ENCODE measurements at places on chromosomes 3 and 15.

GRCh38 chr3:18211116-18211515, 214.0 kb downstream of the SATB1 start:
- no peak for DNase-seq

- DNase-seq: no peak
Measured at GRCh38 chr15:78244101-78244500, 9.7 kb upstream of the ACSBG1 start.

GRCh38 chr3:109563149-109563548, 225.8 kb upstream of the DPPA4 start:
- DNase-seq: peak; percentile 56

GRCh38 chr15:98127586-98127985, 167.1 kb downstream of the ARRDC4 start:
- no peak for DNase-seq

GRCh38 chr3:164233951-164234350, 844.3 kb downstream of the SI start:
- no peak for DNase-seq

DNA sequence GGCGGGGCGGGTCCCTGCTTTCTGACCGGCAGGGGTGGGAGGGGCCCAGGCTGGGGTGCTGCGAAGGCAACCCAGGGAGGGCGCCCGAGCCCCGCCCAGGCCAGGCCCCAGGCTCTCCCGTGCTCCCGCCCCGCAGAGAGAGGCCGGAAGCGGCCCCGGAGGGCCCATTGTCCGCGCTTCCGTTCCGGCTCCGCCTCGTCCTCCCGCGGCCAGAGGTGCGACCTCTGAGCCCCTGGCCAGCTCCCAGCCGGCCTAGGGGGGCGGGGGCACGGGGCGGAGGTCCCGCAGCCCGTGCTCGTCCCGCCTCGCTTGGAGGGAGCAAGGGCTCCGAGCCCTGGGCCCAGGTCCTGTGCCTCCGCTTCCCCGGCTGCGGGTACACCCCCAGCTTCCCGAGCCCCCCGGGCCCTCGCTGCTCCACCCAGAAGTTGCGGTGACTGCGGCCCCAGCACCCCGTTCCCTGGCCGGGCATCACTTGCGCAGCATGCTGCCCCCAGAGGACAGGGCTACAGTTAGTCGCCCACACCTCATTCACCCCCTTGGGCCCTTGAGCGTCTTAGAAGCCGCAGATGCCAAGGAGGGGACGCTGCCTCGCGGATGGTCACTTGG, 20.4 kb upstream of the PLXND1 start:
- DNase-seq: peak; percentile 25

DNA sequence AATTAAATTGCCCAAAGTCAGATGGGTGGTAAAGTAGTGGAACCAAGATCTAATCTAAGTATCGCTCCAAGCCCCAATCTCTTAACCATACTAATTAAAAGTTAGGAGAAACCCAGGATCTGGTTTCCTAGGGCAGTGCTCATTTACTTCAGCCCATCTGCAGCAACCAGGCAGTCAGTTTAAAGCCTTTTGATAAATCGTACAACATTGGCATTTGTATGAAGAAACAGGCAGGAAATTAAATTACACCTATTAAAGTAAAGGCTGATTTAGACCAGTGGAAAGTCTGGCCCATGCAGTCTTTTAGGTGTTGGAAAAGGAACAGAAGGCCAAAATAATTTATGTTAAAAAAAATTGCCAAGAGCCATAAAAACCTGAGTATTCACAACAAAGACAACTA, 594.4 kb upstream of the UBE2E2 start:
- DNase-seq: no peak

GRCh38 chr15:65411465-65412071, 11.2 kb downstream of the IGDCC4 start:
- DNase-seq: no peak

DNA sequence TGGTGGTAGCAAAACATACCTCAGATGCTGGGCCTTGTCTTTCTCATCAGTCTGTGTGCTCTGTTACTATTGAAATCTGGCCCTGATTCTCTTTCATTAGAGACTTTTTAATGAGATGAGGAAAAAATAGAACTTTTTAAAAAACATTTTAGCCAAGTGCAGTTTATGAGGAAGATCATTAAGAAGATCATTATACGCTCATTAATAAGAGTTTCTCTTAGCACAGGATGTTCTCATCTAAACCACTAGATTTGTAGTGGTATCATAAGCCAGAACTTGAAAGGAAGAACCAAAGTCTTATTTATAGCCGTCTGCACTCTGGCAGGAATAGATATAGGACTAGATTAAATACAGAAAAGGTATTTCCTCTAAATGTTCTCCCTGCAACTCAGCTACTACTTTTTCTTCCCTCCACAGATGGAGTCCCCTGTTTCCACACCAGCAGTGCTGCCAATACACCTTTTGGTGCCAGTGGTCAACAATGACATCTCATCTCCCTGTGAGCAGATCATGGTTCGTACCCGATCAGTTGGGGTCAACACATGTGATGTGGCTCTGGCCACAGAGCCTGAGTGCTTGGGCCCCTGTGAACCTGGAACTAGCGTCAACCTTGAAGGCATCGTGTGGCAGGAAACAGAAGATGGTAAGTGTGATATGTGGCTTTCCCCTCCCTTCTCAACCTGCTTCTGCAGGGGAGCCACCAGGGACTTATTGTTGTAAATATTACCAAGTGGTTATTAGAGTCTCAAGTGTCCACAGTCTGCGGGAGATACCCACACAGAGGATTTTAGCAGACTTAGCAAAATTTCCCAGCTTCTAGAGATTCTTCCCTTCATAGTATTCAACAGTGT, 152.8 kb downstream of the RBPMS2 start:
- DNase-seq: peak; percentile 79

DNA sequence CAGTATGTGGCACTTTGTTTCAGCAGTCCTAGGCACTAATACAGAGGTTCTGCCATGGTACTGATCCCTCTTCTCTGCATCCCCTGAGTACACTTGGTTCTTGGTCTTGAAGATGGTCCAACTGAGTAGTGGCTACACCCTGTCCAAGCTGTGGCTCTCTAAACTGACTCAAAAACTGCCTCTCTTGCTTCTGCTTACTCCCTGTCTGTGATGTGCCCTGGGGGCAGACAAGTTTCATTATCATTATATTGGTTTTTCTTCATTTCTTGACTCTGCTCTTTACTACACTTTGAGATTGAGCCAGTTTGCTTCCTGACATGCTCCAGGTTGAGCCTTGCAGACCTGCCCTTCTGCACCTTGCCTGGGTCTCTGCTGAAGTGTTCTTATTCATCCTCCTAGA, 18.9 kb upstream of the ST3GAL6 start:
- no peak for DNase-seq

DNA sequence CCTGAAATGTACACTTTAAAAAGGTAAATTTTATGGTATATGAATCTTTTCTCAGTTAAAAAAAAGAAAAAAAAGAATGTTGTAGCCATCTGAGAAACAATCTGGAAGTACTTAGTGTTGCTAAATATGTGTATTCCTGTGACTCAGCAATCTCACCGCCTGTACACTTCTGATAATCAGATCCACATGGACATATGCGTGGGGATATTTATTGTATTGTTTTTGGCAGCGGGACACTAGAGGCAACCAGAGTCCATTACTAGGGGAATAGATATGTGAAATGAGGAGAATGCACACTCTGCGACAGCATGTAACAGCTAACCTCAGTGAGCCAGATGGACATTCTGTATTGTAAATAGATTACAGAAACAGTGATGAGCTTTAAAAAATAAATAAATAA, 65.4 kb downstream of the AQP9 start:
- no peak for DNase-seq

- no peak for DNase-seq
Measured at GRCh38 chr3:52798376-52798977, 3.9 kb downstream of the ITIH3 start.

GRCh38 chr15:66167854-66168253, 85.7 kb downstream of the MEGF11 start:
- no peak for DNase-seq

GRCh38 chr15:80114114-80114513, 38.7 kb upstream of the FAH start:
- no peak for DNase-seq

DNA sequence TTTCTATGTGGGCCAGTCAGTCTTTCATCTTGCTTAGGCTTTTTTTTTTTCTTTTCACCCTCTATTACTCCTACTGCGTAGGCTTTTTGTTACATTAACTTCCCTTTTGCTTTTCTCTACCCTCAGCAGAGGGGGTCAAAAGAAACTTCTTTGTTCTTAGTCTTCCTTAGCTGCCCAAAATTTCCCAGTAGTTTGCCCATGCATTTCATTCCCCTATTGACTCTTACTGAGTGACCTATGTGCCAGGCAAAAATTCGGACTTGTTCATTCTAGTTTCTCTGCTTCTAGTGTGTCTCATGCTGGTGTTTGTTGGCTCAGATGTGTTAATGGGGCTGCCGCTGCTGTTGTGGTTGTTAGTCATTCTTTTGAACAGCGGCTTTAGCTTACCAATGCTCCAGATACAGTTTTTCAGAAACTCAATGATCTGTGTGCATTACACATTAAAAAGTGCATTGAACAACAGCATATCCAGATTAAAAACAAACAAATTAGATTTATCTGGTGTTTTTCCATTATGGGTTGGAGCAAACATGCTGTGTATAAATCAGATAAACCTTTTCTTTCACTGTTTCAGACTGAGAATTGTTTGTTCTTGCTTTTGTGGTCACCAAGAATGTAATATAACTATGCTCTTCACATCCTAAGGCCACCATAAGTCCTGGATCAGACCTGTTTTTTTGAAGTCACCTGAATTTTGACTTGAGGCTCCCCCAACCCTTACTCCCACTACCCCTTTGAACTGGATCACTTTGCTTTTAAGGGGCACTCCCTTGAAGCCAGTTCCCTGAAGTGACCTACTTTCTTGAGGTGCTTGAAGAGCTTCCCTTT, 43.1 kb downstream of the PDE8A start:
- DNase-seq: no peak

DNA sequence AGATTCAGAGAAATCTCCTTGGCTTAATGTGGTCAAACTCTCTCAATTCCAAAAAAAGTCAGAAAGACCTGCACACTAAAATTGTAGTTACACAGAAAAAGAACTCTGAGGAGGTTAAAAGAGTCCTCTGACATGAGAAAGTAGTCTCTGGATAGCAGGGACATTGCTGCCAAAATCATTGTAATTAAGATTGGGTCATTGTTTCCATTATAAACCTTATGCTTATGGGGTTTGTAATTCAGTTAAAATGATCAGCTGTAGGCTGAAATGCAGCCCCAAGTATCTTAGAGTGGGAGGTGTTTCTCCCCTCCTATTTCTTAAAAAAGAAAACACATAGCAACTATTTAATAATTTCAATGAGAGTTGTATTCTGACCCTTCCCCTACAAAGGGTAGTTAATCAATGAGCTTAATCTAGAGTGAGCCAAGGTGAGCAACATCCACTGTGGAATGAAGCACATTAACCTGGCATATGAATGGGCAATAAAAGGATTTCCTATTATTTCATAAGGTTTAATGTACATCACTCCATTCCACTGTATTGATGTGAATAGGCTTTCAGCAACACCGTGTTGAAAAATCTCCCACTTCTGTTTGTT, 406.9 kb downstream of the TIGIT start:
- no peak for DNase-seq

DNA sequence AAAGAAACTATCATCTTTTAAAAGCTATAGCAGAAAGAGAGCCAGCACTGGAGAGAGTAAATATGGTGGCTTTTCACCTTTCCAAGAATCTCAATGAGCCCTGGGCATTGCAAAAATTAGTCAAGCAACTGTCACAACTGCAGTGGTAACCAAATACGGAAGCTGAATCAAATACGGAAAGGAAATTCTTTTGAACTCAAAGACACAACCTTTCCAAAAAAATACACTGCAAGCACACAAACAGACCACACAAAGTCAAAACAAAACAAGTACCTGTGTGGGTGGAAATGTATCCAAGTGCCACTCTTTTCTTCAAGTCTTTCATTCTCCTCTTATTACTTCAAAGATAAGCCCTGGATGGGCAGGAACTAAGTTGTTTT, 17.6 kb downstream of the VGLL4 start:
- no peak for DNase-seq

DNA sequence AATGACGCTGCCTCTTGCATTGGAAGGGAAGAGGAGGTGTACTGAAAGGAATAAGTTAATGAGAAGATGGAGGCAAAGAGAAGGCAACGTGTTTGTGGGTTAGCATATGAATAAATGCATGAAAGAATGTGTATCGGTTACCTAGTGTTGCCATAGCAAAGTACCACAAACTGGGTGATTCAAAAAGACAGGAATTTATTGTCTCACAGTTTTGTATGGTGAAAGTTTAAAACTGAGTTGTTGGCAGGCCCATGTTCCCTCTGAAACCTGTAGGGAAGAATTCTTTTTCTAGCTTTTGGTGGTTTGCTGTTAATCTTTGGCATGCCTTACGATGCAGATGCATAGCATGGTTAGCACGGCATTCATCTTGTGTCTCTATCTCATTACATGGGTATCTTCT, 729.9 kb downstream of the MECOM start:
- no peak for DNase-seq

DNA sequence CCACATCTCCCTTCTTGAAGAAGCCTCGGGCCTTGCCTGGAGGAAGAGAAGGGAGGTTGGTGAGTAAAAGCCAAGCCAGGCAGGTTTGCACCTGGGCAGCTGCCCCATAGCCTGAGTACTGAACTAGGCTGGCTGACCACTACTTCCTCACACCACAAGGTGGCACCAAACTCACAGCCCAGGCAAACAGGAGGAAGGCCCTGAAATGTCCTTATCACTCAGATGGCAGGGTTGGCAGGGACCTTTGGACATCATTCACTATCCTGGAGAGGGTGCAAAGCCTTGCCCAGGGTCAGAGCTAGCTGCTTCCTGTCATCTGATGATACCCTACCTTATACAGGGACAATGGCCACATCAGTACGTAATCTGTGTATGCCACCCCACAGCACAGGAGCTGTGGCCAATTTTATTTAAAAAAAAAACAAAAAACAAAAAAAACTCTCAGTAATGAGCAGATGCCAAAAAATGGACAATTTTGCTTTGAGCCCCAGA, 2.2 kb upstream of the GRAMD2A start:
- DNase-seq: peak; percentile 64

DNA sequence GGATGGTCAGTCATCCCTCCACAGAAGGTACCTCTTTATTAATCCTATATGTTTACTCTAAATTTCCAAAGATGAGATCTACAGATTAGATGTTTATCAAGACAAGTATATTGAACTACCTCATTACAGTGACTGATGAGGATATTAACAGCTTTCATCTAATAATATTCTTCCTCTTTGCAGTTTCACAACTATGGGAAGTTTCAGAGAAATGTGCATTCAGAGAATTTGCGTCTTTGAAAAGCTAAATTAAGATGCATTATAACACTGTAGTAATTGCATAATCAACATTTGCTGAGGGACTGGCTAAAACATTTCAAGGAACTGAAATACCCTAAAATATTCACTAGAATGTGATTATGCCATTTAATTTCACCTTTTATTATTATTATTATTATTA, 46.7 kb downstream of the MCF2L2 start:
- no peak for DNase-seq

- DNase-seq: no peak
Measured at GRCh38 chr3:88149101-88149508, 654 bp upstream of the C3orf38 start.
